Kidney (tissue), 22 donors: ENCODE measurements at places on chromosomes 5 and 9.
A peak's percentile ranks its signal among the peaks of the same experiment; 100 is the strongest.

GRCh38 chr5:117302949-117303348 lies 728.3 kb upstream of the SEMA6A start:
- no peak for DNase-seq

- peak; percentile 9 for DNase-seq
Observed at GRCh38 chr5:110590187-110590586, 136.3 kb downstream of the TMEM232 start.

- no peak for DNase-seq
Observed at GRCh38 chr9:11064909-11065308, 452.1 kb upstream of the PTPRD start.

DNA sequence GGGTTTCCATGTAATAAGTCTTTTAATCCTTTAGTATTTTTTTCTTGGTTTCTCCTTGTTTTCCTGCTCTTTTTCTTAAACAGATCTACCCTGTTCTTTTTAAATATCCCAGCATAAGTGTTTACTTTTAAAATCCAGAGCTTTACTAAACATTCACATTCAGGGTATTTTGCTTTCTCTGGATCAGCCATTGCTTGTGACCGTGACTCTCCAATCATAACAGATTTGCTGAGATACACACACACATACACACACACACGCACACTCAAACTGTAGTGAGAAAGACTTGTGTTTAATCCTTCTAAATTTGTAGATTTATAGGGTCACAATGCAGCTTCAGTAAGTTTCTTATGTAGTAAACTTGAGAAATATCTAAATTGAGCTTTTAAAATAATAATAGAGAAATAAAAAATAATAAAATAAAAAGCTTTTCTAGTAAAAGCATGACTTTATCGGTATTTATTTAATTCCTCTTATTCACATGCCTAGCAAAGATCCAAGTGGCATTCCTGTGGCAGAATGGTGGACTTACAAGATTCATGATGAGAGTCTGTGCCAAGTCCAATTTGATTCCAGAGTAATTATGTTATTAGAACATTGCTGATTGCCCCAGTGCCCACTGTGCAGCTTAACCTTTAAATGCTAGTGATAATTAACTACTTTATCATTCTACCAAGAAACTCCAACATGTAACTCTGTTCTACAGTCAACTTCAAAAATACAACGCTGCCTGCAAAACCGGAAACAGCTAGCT lies 129.0 kb downstream of the TLE4 start:
- no peak for DNase-seq

- no peak for DNase-seq
Observed at GRCh38 chr9:20526500-20527319, 95.6 kb downstream of the MLLT3 start.
